ENCODE measurements at places on chromosomes 11 and 22.

- DNase-seq = peak; percentile 34
These were observed 1.1 kb upstream of the ATG16L2 start for GRCh38 chr11:72812967-72813739.

- DNase-seq = no peak
These were observed 1434.7 kb downstream of the BRD1 start for GRCh38 chr22:48393041-48393370.

DNA sequence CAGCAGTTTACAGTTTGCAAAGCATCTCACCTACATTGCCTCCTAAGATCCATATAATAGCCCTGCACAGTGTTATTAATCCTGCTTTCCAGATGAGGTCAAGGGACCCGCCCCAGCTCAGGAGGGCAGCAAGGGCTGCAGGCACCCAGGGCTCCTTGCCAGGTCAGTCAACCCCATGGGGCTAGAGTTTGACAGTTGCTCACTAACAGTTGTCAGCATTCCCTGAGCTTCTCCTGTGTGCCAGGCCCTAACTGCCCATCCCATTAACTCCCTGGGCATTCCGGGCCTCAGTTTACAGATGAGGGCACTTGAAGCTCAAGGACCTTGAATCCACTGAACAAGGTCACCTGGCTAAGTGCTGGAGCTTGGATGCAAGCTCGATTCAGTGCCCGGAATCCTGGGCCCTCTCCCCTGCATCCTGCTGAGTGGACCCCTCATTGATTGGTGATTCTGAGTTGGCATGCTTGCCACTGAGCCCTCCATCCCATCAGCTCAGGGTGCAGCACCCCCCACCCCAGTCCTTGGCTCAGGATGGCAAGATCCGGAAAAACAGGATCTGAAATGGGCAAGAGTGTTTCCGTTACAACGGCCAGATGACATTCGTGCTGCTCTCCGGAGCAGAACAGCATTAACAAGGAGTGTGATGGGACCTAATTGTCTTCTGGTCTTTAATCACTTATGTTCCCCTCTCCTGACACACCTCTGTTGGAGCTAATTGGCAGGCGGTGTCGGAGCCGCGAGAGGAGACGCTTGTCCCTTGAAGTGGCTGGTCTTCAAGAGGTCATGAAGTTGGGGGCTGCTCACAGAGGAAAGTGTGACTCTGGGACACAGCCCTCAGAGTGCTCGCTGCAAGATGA lies 87.4 kb upstream of the SHISAL1 start:
- no peak for DNase-seq

DNA sequence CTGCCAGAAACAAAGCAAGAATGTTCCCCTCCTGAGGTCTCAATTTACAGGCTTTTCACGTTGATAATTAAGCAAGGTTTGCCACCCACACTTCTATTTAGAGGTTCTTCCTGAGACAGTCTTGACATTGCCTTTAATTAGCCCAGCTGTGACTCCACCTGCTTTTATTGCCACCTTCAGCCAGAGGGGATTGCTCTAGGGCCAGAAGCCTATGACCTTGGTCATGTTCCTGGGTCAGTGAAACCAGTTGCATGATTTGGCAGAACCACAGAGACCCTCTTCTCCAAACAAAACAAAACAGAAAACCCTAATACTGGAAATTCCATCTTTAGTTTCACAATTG lies 89.8 kb downstream of the APIP start:
- DNase-seq = no peak

DNA sequence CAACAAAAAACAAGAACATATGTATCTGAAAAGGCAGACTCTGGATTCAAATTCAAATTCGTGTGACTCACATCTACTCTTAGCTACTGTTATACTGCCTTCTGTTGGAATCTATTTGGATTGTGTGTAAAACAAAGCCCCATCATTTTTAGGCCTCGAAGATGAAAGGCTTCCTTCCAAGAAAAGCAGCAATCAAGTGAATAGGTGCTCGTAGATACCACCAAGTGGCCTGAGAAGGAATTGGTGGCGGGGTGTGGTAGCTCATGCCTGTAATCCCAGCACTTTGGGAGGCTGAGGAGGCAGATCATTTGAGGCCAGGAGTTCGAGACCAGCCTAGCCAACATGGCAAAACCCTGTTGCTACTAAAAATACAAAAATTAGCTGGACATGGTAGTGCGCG lies 4.2 kb downstream of the GRAMD1B start:
- no peak for DNase-seq

- DNase-seq = no peak
These were observed 7.7 kb downstream of the FZD4 start for GRCh38 chr11:86947541-86947940.

DNA sequence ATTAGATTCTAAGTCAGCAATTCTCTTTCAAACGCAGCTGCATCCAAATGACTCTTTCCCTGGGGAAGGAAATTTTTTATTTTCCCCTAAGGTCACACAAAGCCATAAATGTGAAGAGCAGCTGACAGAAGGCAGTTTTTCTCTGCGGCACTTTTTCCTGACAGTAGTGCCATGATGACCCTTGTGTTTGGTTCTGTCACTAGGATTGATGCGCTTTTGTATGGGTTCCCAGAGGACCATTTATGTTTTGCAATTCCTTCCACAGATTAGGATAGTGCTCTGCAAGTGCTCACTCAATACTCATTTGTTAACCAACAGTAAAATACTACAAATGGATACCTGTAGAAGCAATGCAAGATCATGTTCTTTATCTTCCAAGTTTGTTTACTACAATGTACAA lies 359.6 kb upstream of the CTSC start:
- no peak for DNase-seq

DNA sequence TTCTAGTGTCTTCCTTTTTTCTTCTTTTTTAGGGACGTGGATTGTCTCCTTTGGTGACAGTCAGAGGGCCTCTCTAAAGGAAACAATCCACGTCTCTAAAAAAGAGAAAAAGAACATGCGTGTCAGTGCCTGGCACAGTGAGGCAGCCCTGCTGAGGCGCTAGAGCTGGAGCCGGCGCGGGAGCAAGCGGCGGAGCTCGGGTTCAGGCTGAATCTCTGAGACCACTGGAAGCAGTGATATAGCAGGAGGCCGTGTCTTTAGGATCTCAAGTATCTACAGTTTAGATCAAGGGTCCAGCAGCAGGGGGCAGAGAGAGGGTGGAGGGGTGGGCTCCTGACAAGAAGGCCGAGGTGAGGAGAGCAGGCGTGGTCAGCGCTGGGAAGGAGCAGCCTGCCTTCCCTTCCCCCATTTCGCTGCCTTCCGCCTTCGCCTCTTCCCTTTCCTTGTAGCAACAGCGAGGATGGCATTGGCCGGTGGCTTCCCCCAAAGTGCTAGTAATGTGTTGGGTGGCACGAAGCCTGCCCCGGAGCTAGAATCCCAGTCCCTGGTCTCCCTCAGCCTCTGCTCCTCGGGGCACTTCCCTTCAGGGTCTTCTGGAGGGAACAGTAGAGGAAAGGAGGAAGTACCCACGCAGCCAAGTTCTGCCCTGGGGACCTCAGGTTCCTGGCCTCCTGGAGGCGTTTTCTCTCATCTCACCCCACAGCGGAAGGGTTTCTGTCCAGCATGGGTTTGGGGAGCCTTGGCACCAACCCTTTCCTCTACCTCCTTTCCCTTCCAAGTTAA lies 28.2 kb upstream of the RAB1B start:
- DNase-seq = no peak

- DNase-seq = no peak
These were observed 19.5 kb upstream of the TPH1 start for GRCh38 chr11:18065572-18065971.

DNA sequence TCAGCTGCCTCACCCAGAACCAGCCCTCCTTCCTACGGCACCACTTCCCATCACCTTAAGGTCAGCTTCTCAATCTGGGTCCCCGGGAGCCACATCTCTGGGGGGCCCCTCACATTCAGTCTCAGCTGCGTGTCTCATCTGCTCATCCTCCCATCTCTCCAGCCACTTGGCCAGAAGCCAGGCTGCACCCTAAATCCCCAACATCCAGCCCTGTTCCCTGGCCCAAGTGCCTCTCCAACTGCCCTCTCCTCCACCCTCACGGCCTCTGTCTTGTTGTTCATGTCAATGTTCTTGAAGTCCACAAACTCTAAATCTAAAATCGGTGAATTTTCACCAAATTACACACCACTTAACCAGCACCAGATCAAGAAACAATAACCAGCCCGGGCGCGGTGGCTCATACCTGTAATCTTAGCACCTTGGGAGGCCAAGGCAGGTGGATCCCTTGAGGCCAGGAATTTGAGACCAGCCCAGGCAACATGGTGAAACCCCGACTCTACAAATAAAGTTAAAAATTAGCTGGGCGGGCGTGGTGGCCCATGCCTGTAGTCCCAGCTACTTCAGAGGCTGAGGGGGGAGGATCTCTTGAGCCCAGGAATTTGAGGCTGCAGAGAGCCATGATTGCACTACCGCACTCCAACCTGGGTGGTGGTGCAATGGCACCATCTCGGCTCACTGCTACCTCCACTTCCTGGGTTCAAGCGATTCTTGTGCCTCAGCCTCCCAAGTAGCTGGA lies 33.7 kb downstream of the A4GALT start:
- no peak for DNase-seq

- no peak for DNase-seq
These were observed 718 bp downstream of the FADS2 start for GRCh38 chr11:61828629-61829407.

DNA sequence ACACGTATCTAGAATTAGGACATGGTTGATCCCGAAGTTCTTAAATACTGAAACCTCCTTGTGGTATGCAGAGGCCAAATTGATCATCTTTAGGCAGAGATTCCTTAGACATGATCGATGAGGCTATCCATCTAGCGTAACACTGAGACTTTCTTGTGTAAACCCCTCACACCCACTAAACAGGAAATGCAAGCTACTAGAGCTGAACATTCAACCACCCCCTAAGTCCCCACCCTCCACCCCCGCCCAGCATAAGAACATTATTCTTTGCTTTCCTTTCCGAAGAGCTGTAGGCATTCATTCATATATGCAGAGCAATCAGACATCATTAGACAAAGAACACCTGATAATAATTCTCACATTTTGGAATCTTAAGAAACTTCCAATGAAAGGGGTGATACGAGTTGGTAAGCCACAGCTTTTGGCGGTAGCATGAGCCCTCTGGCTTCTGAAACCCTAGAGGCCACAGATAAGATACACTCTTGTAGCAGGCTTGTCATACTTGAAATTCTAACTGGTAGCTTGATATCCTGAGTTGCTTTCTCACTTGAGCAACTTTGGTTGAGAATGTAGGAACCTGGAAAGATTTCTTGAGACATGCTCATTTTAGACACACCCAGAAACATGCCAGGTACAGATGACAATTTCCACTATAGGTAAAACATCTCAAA lies 42.2 kb downstream of the FLI1 start:
- DNase-seq = no peak

DNA sequence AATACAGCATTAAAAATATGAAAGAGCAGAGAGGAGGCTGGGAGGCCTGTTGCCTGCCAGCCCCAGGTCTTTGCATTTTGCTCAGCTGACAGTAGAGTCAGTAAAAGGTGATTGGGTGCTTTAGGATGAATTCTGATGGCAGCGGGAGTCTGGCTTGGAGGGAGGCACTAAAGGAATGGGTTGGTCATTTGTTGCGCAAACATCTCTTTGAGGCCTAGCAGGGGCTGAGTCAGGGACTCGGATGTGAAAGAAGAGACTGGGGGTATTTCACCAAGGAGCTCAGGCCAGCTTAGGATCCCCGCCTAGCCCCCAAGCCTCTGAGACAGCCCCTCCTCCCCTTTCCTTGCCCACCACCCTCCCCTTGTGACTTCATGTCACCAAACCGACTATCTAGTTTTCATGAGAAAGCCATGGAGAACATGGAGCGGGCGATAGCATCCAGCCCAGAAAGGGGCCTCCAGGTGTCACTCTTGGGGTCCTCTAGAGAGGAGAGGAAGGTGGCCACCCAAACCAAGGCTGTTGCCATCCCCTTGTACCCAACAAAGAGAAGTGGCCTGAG lies 9.7 kb downstream of the DGKZ start:
- DNase-seq = no peak

- no peak for DNase-seq
These were observed 16.8 kb upstream of the CASTOR1 start for GRCh38 chr22:30305906-30306626.

DNA sequence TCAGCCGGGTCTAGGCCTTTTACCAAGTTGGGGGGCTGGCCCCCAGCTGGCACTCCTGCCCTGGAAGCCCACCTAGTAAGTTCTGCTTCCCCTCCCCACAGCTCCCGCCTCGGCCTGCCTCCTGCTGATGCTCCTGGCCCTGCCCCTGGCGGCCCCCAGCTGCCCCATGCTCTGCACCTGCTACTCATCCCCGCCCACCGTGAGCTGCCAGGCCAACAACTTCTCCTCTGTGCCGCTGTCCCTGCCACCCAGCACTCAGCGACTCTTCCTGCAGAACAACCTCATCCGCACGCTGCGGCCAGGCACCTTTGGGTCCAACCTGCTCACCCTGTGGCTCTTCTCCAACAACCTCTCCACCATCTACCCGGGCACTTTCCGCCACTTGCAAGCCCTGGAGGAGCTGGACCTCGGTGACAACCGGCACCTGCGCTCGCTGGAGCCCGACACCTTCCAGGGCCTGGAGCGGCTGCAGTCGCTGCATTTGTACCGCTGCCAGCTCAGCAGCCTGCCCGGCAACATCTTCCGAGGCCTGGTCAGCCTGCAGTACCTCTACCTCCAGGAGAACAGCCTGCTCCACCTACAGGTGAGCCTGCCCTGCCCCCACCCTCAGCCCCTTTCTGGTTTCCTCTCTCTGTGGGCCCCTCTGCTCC lies 7.3 kb downstream of the RTN4RL2 start:
- no peak for DNase-seq

GRCh38 chr11:114132944-114133394 lies 73.5 kb downstream of the ZBTB16 start:
- no peak for DNase-seq

DNA sequence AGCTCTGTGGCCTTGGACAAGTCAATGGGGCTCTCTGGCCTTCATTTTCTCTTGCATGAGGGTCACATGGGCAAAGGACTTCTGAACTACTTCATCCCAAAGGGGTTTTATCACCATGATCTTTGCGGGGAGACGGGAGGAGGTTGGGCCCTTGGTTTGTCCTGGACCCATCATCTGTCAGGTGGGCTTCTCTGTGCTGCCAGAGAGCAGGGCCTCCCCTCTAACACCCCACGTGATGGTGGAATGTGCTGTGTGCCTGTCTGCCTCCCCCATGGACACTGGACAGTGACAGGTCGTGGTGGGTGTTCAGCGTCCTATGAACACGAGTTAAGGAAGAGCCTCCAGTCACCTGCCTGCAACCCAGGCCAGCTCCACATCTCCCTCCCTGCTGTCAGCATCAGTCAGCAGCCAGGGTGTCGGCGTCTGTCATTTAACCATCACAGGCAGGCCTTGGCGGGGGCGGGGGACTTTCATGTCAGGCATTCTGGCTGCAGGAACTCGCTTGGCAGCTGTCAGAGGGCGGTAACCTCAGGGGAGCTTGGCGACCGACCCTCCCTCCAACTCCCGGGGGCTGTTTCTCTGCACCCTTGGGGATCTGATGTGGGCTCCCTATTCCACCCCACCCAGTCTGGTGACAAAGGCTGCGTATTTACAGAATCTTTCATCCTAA lies 2.6 kb upstream of the SUN2 start:
- peak; percentile 36 for DNase-seq

GRCh38 chr11:118641397-118642019 lies 34.1 kb downstream of the PHLDB1 start:
- no peak for DNase-seq

- DNase-seq = no peak
These were observed 82.7 kb downstream of the PHF21A start for GRCh38 chr11:46038529-46038928.

Measured in stimulated activated CD8-positive, alpha-beta memory T cell treated with anti-CD3 and anti-CD28 coated beads, Interleukin-7, amount 100 ng/mL, for 1 hour (primary cell).